T-helper 22 cell (primary cell): ENCODE measurements at places on chromosomes 12 and 14.

DNA sequence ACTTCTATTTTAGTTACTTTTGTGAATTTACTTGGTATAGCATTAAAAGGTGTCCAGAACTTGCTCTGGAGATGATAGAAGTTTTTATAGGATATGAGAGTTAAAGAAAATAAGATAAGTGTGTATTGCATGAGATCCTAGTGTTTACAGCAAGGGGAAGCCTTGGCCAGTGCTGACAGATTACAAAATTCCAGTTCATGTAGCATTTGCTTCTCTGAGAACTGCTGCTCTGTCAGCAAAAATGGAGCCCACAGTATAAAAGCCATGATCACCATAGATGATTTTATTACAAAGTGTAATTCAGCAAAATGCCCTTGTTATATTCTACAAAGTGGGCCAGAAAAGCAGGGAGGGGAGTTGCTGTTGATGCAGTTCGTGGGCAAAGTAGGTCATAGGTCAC is 40.0 kb upstream of the ATF1 start:
- no peak for DNase-seq

GRCh38 chr14:44778604-44779003 is 183.1 kb downstream of the KLHL28 start:
- no peak for DNase-seq

GRCh38 chr12:45433441-45433868 is 217.6 kb downstream of the ANO6 start:
- DNase-seq: no peak

DNA sequence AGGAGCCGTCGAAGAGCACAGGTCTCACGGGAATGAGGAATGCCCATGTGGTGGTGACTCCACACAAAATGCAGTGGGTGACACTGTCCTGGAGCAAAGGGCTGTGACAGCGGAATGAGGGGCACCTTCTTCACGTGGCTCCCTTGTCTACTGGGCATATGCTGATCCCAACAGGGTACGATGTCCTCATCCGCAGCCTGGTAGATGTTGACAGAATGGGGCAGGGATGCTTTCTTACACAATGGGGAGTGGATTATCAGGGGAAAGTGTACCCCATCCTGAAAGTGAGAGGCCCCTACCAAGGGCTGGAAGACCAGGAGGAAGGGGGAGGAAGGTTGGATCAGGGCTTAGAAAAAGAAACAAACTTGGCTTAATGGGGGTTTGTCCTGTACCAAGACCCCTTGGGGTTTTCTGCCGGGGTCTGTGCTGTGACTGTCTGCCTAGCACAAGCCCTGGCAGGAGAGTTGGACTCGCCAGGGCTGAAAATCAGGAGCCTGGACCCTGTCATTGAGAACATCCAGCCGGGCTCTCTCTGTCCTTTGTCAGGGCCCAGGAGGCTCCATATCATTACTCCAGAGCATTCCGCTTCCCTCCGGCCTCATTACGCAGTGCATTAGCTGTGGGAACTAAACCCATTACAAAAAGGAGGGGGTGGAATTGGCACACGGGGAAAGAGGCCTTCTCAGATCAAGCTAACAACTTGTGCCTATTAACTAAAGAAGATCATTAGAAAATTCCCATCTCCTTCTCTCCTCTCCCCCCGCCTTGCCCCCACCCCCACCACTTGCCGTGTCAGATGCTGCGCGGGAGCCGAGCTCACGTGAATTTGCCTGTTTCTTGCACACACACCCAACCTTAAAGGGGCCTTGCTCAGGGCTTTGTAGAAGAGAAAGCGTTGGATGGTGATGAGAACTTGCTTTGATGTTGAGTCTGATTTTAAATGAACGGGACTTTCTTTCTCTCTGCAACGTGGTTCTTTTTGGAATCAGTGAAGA is 171.8 kb upstream of the PARP11 start:
- DNase-seq: no peak

- DNase-seq: no peak
These were observed 84.4 kb downstream of the C2CD5 start for GRCh38 chr12:22459838-22460490.

- DNase-seq: no peak
These were observed 1278.4 kb upstream of the FLRT2 start for GRCh38 chr14:84251411-84252115.

GRCh38 chr12:77294016-77294415 is 228.6 kb upstream of the E2F7 start:
- DNase-seq: no peak

- DNase-seq: no peak
These were observed 331.6 kb downstream of the PCNX1 start for GRCh38 chr14:71238835-71239234.

GRCh38 chr14:68953196-68953555 is 25.9 kb downstream of the ACTN1 start:
- no peak for DNase-seq

- no peak for DNase-seq
These were observed 26.3 kb downstream of the MIPOL1 start for GRCh38 chr14:37223947-37224474.

- no peak for DNase-seq
These were observed 77.8 kb upstream of the MAX start for GRCh38 chr14:65179918-65180724.

DNA sequence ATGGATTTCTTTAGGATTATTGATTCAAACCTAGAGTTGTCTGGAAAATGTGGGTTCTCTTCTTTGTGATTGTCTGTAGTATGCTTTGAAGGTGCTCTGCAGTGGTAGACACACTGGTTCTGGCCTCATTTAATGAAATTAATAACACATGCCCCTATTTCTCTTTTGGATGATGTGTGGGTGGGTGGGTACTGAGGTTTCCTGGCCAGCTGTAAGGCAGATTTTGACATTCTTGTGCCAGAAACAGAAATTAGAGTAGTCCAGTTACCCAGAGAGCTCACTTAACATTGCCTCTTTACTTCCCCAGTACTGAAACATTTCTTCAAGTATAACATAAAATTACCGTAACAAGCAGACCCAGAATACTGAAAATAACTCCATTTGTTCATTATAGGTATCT is 14.4 kb downstream of the TSFM start:
- DNase-seq: no peak

- DNase-seq: no peak
These were observed 56.5 kb downstream of the GTF2A1 start for GRCh38 chr14:81164167-81164774.

GRCh38 chr14:100058777-100059437 is 6.3 kb upstream of the EVL start:
- DNase-seq: no peak

- DNase-seq: no peak
These were observed 18.5 kb upstream of the GRIP1 start for GRCh38 chr12:66697404-66697803.

- DNase-seq: no peak
These were observed 162.3 kb downstream of the NDUFA12 start for GRCh38 chr12:94841177-94841576.

DNA sequence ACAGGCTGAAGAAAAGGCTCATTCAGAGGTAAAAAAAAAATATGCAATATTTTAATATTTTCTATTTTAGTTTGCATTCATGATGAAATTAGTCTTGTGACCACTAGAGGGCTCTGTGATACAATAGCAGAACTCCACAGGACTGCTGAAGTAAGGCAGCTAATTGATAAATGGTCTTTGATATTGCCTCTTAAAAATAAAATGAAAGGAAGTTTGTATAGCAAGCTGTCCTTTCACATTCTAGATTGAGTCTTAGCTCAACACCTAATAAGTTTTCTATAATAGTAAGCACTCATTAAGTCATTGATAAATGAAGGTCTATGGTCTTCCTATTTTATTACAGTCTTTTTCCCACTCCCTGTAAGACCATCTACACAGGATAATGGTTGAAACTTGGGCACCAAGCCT is 315.7 kb downstream of the NAV3 start:
- DNase-seq: no peak

DNA sequence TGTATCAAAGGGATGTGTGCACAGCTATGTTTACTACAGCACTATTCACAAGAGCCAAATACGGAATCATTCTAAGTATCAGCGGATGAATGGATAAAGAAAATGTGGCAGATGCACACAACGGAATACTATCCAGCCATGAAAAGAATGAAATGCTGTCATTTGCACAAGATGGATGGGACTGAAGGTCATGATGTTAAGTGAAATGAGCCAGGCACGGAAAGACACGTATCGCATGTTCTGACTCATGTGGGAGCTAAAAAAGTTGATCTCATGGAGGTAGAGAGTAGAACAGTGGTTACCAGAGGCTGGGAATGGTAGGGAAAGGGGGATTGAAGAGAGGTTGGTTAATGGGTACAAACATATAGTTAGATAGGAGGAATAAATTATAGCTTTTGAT is 25.9 kb upstream of the ISM2 start:
- DNase-seq: no peak

GRCh38 chr14:49769171-49769570 is 1.2 kb downstream of the KLHDC2 start:
- DNase-seq: no peak

- no peak for DNase-seq
These were observed 411.8 kb downstream of the NPAS3 start for GRCh38 chr14:33350366-33350990.
